Camera-type eye (tissue), 1 donor: ENCODE measurements at places on chromosomes 7 and 10. TPM values are rescaled to one million over a fixed set of nuclear protein-coding genes. Genes with fewer than 3 reads are reported as not detected.

The MYOZ1 gene
- 18.0 TPM for total RNA-seq

The LRRC4 gene
- total RNA-seq, result 4.6 TPM

The SEC31B gene
- 8.2 TPM for total RNA-seq

The MRC1 gene
- total RNA-seq, result 9.5 TPM

The RARRES2 gene
- 66.2 TPM for total RNA-seq

The LRRN3 gene
- total RNA-seq, result 41.4 TPM

The CFAP69 gene
- total RNA-seq, result 29.0 TPM

The STOX1 gene
- 7.4 TPM for total RNA-seq

The PSD gene
- 49.2 TPM for total RNA-seq

The WNT2 gene
- total RNA-seq, result 2.6 TPM

The FAM25G gene
- not detected for total RNA-seq

The SYNPO2L gene
- total RNA-seq, result 2.5 TPM

The SLC13A1 gene
- not detected for total RNA-seq

The AKR1B15 gene
- total RNA-seq, result not detected

The ARL5B gene
- 80.2 TPM for total RNA-seq

The LLCFC1 gene
- not detected for total RNA-seq

The CHPF2 gene
- 31.4 TPM for total RNA-seq
